ENCODE measurements at places on chromosomes 4 and X. TPM values are rescaled to one million over a fixed set of nuclear protein-coding genes. Genes with fewer than 3 reads are reported as not detected.

Gene FAT1
- total RNA-seq, result 590 TPM

DNA sequence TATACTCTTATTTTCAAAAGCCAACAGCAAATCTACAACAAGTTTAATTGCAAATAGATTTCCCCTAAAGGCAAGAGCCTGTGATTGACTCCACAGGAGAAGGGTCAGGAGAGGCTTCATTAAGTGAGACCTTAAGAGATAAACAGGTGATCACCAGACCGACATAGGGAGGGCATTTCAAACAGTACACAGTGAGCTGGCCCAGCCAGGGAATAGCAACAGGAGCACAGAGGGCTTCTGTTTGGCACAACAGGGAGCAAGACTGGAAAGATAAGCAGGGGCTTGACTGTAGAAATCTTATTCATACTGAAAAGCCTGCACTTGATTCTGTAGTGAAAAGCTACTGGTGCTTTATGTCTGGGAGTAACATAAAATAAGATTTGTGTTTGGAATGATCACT lies 3.9 kb downstream of the RUFY3 start:
- H3K27ac ChIP-seq, result no peak overlapping the region
- DNase-seq, result no peak
- H3K4me1 ChIP-seq, result peaks cover 11% of the 10 kb centered on the region
- H3K36me3 ChIP-seq, result no peaks in the 10 kb centered on the region
- no peaks in the 10 kb centered on the region for H3K27me3 ChIP-seq

Gene DOK7
- total RNA-seq, result not detected

Gene XAGE2
- not detected for total RNA-seq
